ENCODE measurements at places on chromosomes 2 and 18. TPM values are rescaled to one million over a fixed set of nuclear protein-coding genes. Genes with fewer than 3 reads are reported as not detected.

The ANKRD62 gene
- not detected for total RNA-seq

The MIB1 gene
- 35.0 TPM for total RNA-seq

The IL1F10 gene
- not detected for total RNA-seq

The CYP27C1 gene
- 0.33 TPM for total RNA-seq

The ABHD1 gene
- not detected for total RNA-seq

DNA sequence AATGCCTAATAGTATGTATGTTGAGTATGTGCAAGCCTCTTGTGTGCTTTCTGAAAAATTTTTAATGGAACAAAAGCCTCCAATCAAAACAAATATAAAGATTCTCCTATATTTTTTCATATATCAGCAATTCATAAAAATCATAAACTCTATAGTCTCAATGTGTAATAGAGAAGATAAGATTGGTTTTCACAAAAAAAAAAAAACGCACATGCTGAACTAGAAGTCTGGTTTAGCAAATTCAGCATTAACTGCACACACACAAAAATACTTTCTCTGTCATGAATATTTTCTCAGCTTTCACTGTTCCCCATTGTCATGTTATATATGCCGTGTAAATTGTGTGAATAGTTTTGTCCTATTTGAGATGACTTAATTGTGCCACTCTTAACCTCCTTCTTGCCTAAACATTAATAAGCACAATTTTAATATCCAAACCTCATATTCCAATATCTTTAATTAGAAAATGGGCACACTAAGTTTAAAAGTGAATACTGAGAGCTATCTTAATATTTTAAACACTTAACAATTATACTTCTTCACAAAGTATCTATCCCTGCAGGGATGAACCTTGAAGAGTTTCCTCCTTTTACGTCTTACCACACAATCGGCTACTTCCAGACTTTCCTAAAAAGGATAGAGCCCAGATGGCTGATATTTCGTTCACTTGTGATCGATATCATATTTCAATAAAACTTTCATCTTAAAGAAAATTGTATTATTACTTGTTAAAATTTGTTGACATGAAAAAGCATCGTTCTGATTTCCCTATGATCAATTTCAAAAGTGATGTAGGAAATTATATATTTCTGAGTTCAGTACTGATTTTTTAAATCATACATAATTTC lies 242.7 kb downstream of the TCF4 start:
- no peak for DNase-seq

DNA sequence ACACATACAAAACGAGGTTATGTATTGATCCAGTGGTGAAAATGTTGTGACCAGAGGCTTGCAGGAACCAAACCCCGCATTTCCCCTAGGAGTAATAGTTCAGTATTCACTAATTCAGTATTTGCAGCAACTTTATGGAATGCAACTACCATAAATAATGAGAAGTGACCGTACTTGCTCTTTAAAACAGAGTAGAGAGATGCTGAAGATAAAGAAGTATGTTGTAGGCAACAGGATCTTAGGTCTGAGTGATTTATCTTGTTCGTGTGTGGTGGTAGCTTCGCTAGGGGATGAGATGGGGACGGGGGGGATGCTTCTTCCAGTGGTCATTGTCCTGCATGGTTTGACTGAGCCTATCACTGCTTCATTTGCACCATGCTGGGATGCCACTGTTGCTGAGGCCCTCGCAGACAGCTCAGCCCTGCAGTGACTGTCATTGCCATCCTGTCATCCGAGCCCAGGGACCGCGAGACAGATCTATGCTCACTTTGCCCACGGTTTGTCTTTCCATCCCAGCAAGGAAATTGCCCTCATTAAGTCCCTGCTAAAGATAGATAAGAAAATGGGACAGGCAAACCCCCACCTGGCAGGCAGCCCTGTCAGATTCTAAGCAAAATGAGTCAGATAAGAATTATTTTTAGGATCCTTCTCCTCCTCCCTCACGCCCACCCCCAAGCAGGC lies 181.3 kb downstream of the CTIF start:
- no peak for DNase-seq

GRCh38 chr2:26185304-26185928 lies 12.5 kb downstream of the GAREM2 start:
- DNase-seq = no peak

GRCh38 chr2:102770506-102770905 lies 8.7 kb downstream of the TMEM182 start:
- DNase-seq = no peak

DNA sequence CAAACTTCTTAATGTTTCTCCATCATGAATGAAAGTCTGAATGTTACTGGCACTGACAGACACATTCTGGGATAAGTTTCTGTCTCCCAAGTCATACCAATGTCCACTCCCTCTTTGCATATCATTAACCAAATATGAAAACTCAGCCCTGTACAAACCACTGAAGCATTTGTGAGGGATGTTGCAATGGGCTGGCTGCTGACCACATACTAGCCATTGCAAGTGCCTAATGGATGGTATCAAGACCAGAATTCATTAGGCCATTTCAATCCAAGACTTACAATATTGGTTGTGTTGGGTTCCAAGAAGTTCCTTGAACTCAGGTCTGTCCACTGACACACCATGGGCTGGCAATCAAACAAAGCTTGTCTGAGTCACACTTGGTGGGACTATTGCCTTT lies 73.8 kb downstream of the CBLN2 start:
- DNase-seq = no peak

DNA sequence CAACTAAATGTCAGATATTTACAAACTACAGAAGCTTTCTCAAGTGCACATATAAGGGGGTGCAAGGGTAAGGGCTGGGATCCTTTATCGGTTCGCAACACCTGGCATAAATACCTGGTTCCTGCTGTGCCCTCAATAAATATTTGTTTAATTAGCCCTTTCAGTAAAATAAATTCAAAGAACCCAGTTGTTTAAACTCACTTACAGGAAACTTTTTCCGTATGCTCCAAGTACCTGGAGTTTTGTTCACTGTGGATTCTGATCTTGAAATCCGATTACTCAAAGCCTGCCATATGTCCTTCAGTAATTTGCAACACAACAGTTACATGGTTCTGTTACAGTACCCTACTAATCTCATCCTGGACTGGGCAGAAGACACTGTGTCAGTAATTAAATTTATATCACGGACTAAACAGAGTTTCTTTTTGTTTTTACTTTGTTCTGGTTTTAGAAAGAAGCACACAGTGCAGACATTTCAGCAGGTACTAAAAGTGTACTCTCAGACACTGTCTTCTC lies 36.9 kb downstream of the TBC1D8 start:
- no peak for DNase-seq

DNA sequence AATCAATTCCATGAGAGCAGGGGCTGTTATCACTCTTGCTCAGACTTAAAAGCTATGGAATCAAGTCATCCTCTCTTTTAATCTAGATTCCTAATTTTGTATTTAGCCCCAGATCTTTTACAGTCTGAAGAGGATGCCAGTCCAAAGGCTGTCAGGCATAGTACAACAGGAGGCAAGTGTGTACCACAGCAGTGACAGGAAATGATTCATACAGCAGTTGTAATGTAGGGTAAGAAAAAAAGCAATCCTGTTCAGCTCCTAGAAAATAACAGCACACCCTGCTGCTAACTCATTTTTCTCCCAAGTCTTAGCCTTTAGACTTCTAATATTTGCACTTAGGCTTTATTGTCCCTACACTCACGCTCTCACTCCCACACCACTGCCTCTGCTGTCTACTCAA lies 127.8 kb upstream of the SYT4 start:
- no peak for DNase-seq

DNA sequence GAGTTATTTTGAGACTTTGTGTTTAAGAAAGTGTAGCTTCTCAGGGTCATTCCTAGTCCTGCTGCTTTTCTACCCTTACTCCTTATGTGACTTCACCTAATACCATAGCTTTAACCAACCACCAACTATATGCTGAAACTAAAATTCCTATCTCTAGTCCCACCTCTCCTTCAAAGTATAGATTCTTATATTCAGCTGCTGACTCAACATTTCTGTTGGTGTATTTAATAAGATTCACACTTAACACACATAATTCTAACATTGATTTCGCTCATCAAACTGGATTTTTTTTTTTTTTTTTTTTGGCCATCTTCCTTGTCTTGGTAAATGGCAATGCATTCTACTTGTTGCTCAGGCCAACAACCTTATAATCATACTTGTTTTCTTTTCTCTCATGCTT lies 30.1 kb downstream of the TAF1B start:
- DNase-seq = no peak

GRCh38 chr2:69517410-69517809 lies 80.2 kb upstream of the NFU1 start:
- DNase-seq = no peak

- DNase-seq = no peak
Measured at GRCh38 chr2:177335917-177336450, 56.6 kb upstream of the AGPS start.

GRCh38 chr2:60423505-60423904 lies 129.9 kb downstream of the BCL11A start:
- no peak for DNase-seq

- DNase-seq = no peak
Measured at GRCh38 chr18:50523165-50523564, 36.7 kb upstream of the MAPK4 start.

DNA sequence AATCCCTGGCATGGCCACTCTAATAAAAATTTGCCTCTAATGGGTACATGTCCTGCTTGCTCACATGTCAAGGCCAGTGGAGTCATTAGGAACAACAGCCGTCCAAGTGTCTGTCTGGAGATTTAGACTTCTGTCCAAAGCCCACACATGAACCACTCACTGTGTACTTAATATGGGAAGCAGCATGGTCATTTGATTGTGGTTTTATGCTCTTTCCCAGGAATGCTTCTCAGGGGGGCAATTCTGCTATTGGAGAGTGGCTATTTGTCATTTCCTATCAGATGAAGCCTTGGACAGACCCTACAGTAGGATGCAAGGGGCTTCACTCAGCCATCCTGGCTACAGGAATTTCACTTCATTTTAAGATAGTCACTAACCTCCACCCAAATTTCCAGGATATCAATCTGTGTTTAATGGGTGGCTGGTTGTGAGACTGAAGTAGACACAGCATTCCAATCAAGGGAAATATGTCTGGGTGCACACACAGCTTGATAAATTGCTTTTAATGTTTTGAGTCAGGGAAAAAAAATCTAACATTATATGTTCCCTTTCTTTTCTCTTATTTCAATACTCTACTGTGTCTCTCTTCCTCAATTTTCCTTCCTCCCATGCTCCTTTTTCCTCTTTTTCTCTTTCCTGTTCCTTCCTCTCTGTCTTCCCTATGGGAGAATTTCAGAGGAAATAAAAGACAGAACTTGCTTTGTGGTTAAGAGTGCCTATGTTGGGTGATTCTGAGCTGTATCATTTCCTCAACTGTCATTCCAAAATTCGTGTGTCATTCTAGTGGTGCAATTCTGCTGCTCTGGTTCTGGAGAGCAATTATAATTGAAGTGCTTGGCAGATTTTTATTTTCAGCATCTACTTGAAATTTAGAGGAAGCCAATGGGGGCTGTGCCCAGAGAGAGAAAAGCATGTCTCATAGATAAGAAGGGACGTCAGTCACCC lies 320.1 kb downstream of the OSR1 start:
- no peak for DNase-seq

GRCh38 chr2:215461836-215462532 lies 26.1 kb upstream of the FN1 start:
- DNase-seq = no peak

DNA sequence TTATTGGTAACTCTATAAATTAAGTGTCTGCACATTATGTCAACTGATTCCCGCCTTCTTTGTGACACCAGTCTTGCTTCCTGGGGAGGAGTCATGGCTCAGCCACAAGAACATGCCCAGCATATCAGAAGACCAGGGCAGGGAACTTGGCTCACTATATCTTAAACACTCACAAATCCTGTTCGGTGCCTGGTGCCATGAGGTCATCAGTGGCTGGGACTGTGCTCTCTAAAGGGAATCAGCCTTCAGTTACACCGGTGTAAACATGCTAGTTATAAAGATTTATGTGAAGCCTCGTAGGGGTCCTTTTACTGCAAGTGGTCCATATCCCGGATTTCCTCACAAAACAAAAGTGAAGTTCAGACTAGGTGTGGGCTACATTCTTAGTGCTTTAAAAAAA lies 73.1 kb upstream of the ZNF521 start:
- DNase-seq = no peak

Measured in breast epithelium (tissue), 4 donors.